ENCODE measurements at places on chromosomes 11 and 22.
A peak's percentile ranks its signal among the peaks of the same experiment; 100 is the strongest.

DNA sequence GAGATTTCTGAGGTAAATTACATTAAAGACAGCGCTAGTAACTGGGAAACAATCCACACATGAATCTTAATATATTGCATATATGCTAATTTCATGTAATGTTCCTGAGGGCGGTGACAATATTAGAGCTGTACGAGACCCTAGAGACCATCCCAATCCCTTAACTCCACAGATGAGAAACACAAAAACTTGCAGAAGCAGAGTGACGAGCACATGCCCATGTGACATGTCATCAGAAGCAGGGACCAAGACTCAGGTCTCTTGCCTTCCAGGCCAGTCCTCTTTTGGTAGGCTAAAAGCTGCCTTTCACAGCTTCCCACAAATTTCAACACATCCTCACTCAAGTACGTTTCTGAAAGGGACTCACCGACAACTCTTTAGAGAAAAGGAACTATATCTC is 11.8 kb downstream of the MAPK1 start:
- no peak for DNase-seq

- DNase-seq: no peak
These were observed 15.3 kb downstream of the TMPRSS6 start for GRCh38 chr22:37094239-37094638.

DNA sequence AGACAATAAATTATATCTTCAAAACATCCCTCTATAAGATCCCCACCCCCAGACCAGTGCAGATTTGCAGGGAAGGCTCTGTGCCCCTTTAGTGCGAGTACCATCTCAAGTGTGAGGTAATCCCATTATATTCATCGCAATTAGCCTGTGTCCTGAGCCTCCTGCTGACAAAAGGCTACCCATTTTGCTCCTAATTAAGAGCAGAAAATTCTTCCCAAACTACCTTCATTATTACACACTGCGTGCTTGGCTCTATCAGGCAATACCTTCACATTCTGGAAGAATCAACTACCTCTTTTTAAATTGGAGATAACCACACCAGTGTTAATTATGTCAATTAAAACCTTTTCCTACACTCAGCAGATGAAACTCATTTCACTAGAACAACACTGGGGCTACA is 1133.4 kb upstream of the CCDC90B start:
- DNase-seq: no peak

GRCh38 chr11:19890308-19890707 is 177.7 kb downstream of the NAV2 start:
- no peak for DNase-seq

- no peak for DNase-seq
These were observed 1.2 kb downstream of the FOLR2 start for GRCh38 chr11:72217841-72218240.

GRCh38 chr22:22666307-22667091 is 22.1 kb downstream of the GGTLC2 start:
- no peak for DNase-seq

DNA sequence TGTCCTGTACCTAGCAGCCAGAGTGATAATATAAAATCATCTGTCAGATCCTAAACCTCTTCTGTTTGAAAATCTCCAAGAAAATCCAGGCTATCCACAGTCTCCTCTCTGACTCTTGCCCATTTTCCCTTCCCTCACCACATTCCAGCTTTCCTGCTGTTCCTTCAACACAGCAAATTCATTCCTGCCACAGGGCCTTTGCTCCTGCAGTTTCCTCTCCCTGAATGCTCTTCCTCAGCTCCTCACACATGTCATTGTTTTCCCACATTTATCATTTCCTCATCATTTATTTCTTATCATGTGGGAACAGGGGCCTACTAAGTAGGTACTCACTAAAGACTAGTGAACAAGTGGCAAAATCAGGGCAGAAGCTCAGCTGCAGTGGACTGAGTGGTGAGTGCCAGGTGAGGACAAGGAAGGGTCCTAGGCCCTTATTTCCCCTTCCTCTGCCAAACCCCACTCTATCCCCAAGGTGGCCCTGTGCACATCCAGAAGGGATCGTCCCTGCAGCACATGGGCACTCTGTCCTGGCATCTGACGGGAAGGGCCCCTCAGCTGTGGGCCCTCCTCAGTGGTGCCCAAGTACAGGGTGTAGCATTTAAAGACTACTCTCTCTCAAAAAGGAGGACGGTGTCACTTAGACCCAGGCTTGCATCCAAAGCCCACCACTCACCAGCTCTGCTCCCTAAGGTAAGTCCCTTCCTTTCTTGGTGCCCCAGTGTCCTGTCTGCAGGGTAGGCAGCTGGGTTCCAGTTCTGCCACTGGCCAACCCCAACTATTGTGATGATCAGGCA is 2.0 kb downstream of the LRRC32 start:
- DNase-seq: no peak

DNA sequence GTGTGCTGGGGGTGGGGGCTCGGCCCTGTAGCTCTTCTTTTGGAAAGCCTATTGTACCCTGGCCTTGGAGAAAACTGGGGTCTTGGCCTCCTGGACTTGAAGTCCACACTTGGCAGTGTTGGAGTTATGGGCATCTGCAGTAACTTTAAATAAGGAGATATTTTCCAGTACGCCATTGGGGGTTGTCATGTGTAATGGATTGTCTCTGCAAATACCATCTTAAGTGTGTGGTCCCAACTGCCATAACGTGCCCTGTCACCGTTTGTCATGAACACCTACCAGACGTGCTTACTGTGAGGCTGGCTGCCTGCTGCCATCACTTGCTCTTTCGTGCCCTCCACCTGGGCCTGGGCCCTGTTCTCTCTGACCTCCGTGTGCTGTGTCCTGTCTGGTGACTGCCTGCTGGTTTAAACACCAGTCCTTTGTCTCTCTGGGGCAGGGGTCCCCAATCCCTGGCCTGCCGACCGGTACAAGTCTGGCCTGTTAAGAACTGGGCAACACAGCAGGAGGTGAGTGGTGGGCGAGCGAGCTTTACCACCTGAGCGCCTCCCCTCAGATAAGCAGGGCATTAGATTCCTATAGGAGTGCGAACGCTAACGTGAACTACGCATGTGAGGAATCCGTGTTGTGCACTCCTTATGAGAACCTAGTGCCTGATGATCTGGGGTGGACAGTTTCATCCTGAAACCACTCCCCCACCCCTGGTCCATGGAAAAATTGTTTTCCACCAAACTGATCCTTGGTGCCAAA is 3.6 kb upstream of the ZDHHC8 start:
- no peak for DNase-seq

GRCh38 chr11:29260939-29261705 is 755.7 kb downstream of the KCNA4 start:
- no peak for DNase-seq

DNA sequence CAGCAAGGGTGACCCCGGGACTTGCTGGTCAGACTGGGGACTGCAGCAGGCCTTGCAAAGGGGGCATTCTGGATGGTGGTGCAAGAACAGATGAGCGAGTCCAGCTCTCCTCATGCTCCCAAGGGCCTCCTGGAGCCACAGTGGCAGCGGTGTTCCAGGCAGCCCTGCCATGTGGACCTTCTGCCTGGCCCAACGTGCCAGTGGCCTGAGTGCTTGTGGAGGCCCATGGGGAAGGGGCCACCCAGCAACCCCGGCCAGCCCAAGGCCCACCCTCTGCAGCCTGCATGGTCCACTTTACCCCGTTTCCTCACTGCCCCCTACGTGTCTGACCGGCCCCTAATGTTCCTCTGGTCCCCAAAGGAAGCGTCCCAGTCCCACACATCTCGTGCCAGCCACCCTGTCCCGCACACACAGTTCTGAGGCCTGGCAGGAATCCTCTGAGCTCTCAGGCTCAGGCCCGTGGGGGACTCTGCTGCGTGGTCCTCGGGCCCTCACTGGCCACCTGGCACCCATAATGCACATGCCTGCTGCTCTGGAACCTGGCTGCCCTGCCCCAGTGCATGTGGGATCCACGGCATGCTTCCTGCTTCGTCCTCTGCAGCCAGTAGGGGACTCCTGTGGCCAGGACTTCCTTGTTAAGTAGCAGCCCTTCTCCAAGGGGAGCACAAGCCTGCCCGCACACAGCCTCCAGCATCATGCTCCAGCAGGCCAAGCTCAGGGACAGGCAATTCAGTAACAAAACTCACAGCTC is 85.5 kb downstream of the DGCR2 start:
- DNase-seq: no peak

- DNase-seq: no peak
These were observed 24.1 kb upstream of the CDC42EP2 start for GRCh38 chr11:65290448-65291165.

DNA sequence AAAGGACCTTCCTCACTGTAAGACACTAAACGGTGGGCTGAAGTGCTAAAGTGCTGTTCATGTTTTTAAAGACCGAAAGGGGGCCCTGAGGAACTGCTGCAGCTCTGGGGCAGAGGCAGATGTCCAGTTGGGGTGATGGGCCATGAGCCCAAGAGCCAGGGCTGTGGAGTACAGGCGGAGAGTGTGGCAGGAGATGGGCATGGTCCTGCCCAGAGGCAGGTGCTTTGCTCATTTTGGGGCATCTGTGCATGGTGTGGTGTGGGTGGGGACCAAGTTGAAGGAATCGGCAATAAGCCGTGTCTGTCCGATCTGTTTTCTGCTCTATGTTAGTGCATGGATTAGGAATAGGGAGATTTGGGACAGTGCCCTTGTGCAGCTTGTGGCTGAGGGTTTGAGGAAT is 258.3 kb downstream of the NTM start:
- DNase-seq: no peak

DNA sequence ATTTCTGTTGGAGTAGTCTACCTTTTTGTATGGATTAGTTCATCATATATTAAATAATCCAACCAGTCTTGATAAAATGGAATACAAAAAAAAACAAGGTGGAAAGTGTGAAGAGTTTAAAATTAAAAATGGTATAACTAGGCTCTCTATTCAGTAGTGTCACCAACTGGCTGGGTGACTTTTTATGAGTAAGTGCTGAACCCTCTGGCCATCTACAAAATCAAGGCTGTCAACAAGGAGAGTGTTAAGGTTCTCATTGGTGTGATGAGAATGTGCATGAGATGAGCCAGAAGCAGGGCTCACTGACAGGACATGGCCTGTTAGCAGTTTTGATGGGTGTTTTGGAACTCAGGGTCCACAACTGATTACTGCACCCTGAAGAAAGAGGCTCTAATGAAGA is 343.2 kb downstream of the AASDHPPT start:
- DNase-seq: no peak

GRCh38 chr11:134640971-134641968 is 229.2 kb upstream of the B3GAT1 start:
- no peak for DNase-seq

GRCh38 chr11:121877152-121877551 is 238.9 kb downstream of the BLID start:
- DNase-seq: no peak

- DNase-seq: no peak
These were observed 406.0 kb downstream of the CTTN start for GRCh38 chr11:70804139-70804837.

DNA sequence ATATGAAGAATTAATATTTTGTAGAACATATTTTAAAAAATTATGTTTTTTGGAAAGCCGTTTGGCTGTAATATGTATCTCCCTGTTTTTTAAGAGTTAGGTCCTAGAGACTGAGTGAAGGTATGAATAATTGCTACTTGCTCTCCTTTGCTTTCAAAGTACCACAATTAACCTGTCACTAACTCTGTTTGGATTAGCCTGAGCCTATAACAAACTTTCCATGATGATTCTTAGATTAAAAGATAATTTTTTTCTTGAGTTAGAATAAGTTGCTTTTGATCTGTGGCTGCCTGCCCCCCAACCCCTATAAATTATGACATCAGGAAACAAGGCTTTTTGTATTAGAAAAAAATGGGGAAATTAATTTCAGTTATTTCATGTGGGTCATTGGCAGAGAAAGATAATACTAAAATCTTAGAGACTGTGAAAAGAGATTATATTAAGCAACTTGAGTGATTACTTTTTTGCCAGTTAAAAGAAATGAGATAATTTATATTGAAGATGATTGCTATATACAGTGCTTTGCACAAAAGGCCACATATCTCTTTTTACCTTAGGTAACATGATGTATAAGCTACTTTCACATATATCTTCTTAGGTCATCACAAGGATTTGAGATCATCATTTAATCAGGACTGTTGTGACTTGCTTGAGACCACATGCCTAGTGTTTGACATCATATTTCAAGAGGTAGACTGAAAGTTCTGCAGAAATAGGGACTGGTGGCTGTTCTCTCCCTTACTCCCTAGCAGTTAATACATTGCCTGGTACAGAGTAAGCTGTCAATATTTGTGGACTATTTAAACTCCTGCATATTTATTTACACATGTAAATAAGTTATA is 9.6 kb downstream of the MTMR3 start:
- no peak for DNase-seq

- DNase-seq: no peak
These were observed 36.1 kb downstream of the RELT start for GRCh38 chr11:73412308-73412707.

GRCh38 chr11:119109843-119110242 is 2.7 kb downstream of the C2CD2L start:
- DNase-seq: no peak

GRCh38 chr11:8959546-8960166 is 4.6 kb downstream of the TMEM9B start:
- DNase-seq: no peak

GRCh38 chr11:72676861-72677341 is 2.7 kb upstream of the PDE2A start:
- DNase-seq: peak; percentile 55

GRCh38 chr11:9568161-9568853 is 5.2 kb upstream of the WEE1 start:
- DNase-seq: no peak

GRCh38 chr11:70207531-70208131 is 4.5 kb downstream of the FADD start:
- no peak for DNase-seq

DNA sequence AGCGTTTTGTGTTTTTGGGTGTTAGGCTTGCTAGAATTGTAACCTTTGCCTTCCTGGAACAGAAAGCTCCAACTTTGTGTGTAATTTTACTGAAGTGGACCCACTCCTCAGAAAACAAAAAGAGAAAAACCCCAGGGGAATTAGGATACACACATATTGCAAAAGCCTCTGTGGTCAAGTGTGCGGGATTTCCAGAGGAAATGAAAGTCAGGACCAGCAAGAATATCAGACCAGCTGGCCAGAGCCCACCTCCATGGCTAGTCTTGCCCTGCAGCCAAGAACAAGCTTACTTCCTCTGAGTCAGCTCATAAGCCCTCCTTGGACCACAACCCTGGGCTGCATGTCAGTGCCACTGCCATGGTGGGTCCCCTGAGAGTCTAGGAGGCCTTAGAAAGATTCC is 37.0 kb upstream of the FTH1 start:
- no peak for DNase-seq

DNA sequence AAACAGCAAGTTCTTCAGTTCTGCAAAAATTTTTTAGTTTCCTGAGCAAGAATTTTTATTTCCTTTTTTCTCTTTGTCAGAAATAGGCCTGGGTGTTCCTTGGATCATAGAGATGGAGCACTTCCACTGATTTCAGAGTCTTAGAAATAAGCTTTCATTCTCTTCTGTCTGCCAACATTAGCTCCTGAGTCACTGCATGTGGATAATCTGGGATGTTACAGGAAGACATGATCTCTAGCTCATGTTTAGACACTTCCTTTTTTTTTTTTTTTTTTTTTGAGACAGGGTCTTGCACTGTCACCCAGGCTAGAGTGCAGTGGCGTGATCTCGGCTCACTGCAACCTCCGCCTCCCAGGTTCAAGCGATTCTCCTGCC is 13.2 kb upstream of the TMEM218 start:
- no peak for DNase-seq

GRCh38 chr11:113960702-113961330 is 14.1 kb upstream of the HTR3A start:
- no peak for DNase-seq

All from activated T-cell treated with anti-CD3 and anti-CD28 coated beads for 1 hour (primary cell).